ENCODE measurements at places on chromosomes 16 and 17.
A peak's percentile ranks its signal among the peaks of the same experiment; 100 is the strongest.

DNA sequence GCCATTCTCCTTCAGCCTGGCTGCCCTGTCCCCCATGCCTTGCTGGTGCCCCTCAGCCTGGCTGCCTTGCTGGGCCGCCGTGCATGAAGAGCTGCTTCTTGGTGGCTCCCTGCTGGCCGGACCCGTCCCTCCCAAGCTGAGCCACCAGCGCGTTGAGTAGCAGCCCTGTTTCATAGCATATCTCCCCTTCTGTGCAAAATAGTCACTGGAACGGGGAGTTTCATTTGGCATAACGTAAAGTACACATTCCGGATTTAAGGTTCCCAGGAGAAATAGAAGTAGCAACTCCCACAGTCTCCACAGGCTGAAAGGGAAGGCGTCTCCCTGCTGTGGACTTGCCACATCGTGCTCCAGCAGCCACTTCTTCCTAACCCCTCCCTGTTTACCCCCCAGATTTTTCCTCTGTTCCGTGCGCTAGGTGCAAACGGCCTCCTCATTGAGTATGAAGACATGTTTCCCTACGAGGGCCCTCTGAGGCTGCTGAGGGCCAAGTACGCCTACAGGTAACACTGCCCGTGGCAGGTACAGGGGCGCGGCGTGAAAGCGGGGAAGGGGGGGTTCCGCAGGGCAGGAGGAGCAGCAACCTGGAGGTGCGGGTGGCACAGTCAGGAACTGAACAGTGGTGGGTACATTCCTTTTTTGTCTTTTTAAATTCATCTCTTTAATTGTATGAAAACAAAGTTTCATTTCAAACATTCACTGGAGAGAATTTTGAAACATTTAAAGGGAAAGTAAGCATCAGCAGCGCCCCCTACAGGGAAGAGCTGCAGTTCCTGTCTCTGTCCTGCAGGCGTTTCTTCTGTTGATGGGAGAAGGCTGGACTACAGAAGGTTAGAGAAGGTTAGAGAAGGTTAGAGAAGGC lies 5.8 kb upstream of the OGFOD3 start:
- peak; percentile 72 for DNase-seq

- DNase-seq: no peak
Observed at GRCh38 chr16:82092711-82093110, 57.7 kb downstream of the HSD17B2 start.

GRCh38 chr17:17056156-17056539 lies 13.9 kb downstream of the MPRIP start:
- no peak for DNase-seq

DNA sequence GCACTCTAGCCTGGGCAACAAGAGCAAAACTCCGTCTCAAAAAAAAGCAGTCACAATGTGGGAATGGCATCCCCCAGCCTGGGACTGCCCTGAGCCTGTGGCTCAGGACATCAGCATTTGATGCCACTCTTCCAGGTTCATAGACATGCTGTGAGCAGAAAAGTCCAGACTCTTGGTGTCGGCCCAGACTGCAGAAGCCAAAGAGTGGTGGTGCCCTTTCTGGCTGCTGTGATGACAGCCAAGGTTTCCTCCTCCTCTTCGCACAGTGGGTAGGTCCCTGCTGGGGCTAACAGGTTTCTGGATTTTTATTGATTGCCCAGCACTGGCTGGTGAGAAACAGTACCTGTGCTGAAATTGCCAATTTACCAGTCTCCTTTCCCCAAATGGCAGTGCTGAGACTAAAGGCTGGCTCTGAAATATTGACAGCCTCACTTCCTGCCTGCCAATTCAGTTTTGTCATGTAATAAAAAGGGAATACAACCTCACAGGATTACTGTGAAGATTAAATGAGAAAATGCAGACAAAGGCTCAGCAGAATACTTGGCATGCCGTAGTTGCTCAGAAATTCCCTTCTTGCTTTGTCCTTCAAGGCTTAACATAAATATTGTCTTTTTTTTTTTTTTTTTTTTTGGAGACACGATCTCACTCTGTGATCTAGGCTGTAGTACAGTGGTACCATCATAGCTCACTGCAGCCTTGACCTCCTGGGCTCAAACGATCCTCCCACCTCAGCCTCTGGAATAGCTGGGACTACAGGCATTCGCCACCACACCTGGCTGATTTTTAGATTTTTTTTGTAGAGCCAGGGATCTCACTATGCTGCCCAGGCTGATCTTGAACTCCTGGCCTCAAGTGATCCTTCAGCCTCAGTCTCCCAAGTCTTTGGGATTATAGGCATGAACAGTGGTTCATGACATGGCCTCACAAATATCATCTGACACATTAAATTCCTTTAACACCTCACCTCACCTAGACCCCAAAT lies 15.5 kb upstream of the UBE2G1 start:
- no peak for DNase-seq

Data from NB4 (cell line).